Mononuclear cell (primary cell): ENCODE measurements at places on chromosomes 3 and 15. TPM values are rescaled to one million over a fixed set of nuclear protein-coding genes. Genes with fewer than 3 reads are reported as not detected.

The NEDD4 gene
- 2.6 TPM for total RNA-seq

The NPAP1 gene
- total RNA-seq = not detected

The SPSB4 gene
- total RNA-seq = not detected

The CNTN4 gene
- not detected for total RNA-seq

The CATSPER2 gene
- 2.5 TPM for total RNA-seq

The CEMIP gene
- total RNA-seq = 0.21 TPM

The DLEC1 gene
- total RNA-seq = 1.7 TPM

The GASK1A gene
- total RNA-seq = 0.10 TPM

The RLBP1 gene
- total RNA-seq = not detected

The TGM5 gene
- total RNA-seq = not detected
